Endothelial cell (in vitro differentiated cells): ENCODE measurements at places on chromosomes 7 and 10.

- peaks cover 20% of the 10 kb centered on the region for H3K36me3 ChIP-seq
- peaks cover 8% of the 10 kb centered on the region for H3K27me3 ChIP-seq
- peak overlapping the region; percentile 10 for H3K4me3 ChIP-seq
- no peak for DNase-seq
These were observed 27.7 kb downstream of the PPP2R2D start for GRCh38 chr10:131928248-131929095.

GRCh38 chr7:508461-509170, 11.0 kb downstream of the PDGFA start:
- H3K4me3 ChIP-seq: no peak overlapping the region
- H3K27ac ChIP-seq: no peak overlapping the region
- peaks cover 11% of the 10 kb centered on the region for H3K27me3 ChIP-seq
- DNase-seq: no peak
- no peaks in the 10 kb centered on the region for H3K4me1 ChIP-seq
- peaks cover 1% of the 10 kb centered on the region for H3K36me3 ChIP-seq

- H3K27me3 ChIP-seq: peaks cover 6% of the 10 kb centered on the region
- peak; percentile 65 for DNase-seq
- H3K36me3 ChIP-seq: no peaks in the 10 kb centered on the region
- H3K4me3 ChIP-seq: peak within 1 kb of the TSS; percentile 90
- peak within 1 kb of the TSS; percentile 24 for H3K27ac ChIP-seq
These were observed at the start of gene EPDR1 for GRCh38 chr7:37920305-37920848. TSS of gene EPDR1 (plus strand) at chr7:37920640. CDS start at chr7:37920940, 300 bp downstream.

DNA sequence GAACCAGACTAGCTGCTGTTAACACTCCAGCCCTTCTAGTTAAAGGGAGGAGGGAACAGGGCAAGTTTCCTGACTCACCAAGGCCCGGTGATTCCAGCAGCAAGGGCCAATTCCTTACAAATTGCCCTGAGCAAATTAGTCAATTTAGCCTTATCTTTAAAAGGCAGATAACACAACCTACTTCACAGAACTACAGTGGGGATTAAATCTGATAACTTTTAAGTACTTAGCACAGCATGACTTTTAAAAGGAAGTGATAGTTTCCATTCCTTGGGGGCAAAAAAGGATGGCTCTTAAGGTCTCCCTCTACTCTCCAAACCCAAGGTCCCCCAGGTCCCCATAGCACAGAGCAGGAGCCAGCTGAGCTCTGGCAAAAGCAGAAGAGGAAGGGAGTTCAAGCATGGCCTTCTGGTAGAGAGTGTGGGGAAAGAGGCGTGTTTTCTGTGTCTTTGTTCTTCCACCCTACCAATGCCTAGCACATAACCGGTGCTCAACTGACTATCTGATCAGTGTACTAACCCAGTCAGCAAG, 4.0 kb downstream of the CDCA7L start:
- no peak overlapping the region for H3K27ac ChIP-seq
- H3K36me3 ChIP-seq: peaks cover 10% of the 10 kb centered on the region
- H3K4me3 ChIP-seq: no peak overlapping the region
- H3K27me3 ChIP-seq: no peaks in the 10 kb centered on the region
- H3K4me1 ChIP-seq: peaks cover 7% of the 10 kb centered on the region
- DNase-seq: no peak

DNA sequence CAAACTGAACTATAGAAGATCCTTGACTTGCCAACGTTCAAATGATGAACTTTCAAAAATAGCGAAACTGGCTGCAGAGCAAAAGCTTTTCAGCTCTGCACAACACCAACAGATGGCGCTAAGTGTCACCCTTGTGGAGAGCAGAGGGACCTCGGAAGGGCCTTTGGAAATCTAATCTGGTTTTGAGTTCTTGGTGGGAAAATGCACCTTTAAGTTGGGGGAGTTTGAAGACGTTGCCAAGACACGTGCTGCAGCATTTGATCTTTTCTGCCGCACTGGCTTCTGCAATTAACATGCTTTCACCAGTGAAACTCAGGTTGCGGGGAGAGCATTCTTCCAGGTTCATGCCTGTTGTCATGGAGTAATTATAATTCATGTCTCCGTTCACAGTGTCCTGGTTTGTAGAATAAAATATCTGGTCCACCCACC, 26.3 kb upstream of the WDR11 start:
- no peaks in the 10 kb centered on the region for H3K4me1 ChIP-seq
- no peak overlapping the region for H3K27ac ChIP-seq
- no peak overlapping the region for H3K4me3 ChIP-seq
- peak; percentile 50 for DNase-seq

DNA sequence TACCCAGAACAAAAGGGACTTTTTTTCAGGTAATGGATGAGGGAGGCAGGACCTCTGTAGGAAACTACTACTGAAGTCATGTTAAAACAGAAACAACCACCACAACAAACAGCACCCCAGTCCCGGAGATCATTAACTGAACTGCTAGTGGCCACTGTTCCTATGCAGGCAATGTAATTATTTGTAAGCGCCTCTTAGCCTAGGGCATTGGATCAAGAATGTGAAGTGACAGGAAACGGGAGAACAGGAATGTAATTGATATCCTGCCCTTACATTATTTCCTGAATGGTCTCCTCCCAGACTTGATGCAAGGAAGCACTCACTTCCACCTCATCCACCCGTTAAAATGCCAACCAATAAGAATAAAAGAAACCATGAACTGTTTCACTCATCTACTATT, 16.7 kb upstream of the GAD2 start:
- no peak overlapping the region for H3K4me3 ChIP-seq
- H3K27me3 ChIP-seq: no peaks in the 10 kb centered on the region
- peaks cover 12% of the 10 kb centered on the region for H3K36me3 ChIP-seq
- no peak overlapping the region for H3K27ac ChIP-seq

DNA sequence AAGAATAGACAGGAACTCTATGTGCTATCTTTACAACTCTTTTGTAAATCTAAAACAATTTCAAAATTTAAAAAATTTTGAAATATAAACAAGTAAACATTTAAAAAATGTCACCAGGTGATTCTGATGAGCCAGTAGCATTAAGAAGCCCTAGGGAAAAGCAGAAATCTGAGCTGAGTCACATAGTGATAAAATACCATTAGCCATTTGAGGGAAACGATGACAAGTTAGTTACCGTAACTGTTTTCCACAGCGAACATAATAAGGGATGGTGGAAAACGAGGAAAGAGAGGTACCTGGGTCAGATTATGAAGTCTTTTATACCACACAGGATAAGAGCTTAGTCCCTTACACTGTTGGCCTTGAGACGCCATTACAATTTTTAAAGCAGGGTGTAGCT, 55.5 kb downstream of the PRR15 start:
- no peak overlapping the region for H3K27ac ChIP-seq
- no peaks in the 10 kb centered on the region for H3K36me3 ChIP-seq
- H3K4me1 ChIP-seq: no peaks in the 10 kb centered on the region
- DNase-seq: no peak
- peaks cover 1% of the 10 kb centered on the region for H3K27me3 ChIP-seq

DNA sequence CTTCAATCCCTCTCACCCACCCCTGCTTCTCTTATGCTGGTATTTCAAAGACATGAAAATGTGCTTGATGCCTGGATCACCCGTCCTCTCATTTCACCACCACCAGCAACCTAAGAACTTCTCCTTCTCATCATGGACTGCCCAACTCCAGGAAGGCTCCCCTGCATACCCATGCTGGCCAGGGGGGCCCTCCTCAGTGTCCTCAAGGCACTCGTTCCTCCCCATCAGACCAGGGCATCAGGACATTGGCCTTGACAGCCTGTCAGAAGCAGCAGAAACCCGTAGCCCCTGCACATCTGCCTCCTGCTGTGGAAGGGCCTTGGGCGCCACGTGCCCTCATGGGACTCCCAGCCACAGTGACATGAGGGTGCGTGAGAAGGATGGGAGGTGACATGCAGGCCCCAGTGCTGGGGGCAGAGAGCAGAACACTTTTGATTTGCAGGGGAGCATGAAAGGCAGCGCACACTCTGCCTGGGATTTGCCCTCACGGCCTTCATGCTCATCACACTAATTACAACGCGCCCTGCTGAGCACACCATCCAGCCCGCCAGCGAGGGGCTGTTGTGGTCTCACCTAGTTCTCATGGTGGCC, 1.9 kb upstream of the HSPA12A start:
- DNase-seq: no peak
- H3K4me1 ChIP-seq: peaks cover 6% of the 10 kb centered on the region
- H3K4me3 ChIP-seq: peak overlapping the region; percentile 22
- peaks cover 29% of the 10 kb centered on the region for H3K27me3 ChIP-seq
- H3K36me3 ChIP-seq: peaks cover 3% of the 10 kb centered on the region

- peaks cover 16% of the 10 kb centered on the region for H3K4me1 ChIP-seq
- H3K27ac ChIP-seq: peak overlapping the region; percentile 96
- no peaks in the 10 kb centered on the region for H3K36me3 ChIP-seq
- H3K4me3 ChIP-seq: peak overlapping the region; percentile 66
- no peaks in the 10 kb centered on the region for H3K27me3 ChIP-seq
These were observed 153.1 kb upstream of the MEOX2 start for GRCh38 chr7:15839416-15840100.

DNA sequence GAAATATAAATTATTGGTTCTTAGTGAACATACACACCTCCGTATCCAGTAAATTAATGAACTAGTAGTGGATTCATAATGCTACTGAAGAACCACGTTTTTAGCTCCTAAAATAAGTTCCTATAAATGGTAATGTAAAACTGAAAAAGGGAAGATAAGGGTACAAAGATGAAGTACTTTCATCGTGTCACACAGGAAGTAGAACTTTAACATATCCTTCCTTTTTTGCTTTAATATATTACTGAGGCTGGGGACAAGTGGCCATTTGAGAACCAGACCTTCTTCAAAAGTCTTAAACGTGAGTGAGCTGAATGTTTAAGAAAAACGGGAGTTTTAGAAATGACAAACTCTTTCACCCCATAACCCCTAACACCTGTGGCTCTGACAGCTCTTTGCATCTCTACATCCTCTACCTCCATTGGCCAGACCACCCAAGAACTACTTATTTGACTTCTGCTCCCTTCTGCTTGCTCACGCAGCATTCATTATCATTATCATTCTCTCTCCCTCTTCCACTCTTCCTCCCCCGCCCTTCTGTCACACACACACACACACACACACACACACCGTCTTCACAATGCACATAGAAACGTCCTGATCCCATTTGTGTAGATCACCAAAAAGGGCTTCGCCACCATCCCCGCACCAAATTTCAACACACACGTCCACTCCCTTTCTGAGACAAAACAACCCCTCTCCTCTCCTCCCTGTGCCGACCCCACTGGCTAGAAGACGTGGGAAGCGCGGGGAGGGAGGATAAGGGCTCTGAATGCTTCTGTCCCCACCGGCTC, 677 bp downstream of the SKAP2 start:
- peak overlapping the region; percentile 83 for H3K27ac ChIP-seq
- H3K4me3 ChIP-seq: peak overlapping the region; percentile 95
- H3K36me3 ChIP-seq: no peaks in the 10 kb centered on the region
- peak; percentile 4 for DNase-seq
- H3K27me3 ChIP-seq: peaks cover 2% of the 10 kb centered on the region

GRCh38 chr7:100380196-100380595, 6.9 kb downstream of the PILRA start:
- DNase-seq: no peak
- peaks cover 4% of the 10 kb centered on the region for H3K27me3 ChIP-seq
- H3K36me3 ChIP-seq: peaks cover 9% of the 10 kb centered on the region
- peak overlapping the region; percentile 11 for H3K27ac ChIP-seq

GRCh38 chr10:83522881-83523386, 616.4 kb upstream of the GHITM start:
- peaks cover 5% of the 10 kb centered on the region for H3K4me1 ChIP-seq
- H3K4me3 ChIP-seq: no peak overlapping the region
- no peaks in the 10 kb centered on the region for H3K36me3 ChIP-seq
- no peak overlapping the region for H3K27ac ChIP-seq
- DNase-seq: no peak
- H3K27me3 ChIP-seq: peaks cover 5% of the 10 kb centered on the region

- H3K27ac ChIP-seq: no peak overlapping the region
- peaks cover 3% of the 10 kb centered on the region for H3K36me3 ChIP-seq
- no peak for DNase-seq
- peaks cover 10% of the 10 kb centered on the region for H3K4me1 ChIP-seq
- peaks cover 3% of the 10 kb centered on the region for H3K27me3 ChIP-seq
These were observed 54.3 kb downstream of the CHN2 start for GRCh38 chr7:29248713-29249382.

DNA sequence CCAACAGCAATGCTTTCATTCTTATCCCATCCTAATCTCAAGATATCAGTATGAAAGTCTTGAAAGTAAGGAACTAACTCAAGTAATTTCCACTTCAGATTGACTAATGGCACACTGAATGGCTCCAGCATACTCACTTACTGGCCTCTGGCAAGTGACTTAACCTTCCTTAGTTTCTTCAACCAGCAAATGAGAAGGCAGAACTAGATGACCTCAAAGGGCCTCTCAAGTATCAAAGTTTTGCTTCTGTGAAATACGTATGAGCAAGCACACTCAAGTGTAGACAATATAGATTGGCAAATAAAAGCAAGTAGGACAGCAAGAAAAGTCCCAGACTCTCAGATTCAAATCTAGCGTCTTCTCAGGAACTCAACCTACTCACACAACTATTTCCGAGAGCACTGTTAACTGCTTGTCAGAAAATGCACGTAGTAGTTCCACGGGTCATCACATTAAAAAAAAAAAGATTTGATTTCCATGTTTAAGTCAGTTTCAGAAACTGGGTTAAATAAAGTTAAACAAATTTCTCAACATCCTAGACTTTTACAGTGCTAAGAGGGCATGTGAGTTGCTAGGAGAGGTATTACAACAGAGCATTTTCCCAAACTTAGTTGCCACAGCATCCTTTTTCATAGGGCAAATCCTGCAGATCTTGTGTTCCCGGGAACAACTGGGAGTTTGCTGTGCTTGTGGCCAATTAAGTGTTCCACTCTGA, 276.9 kb upstream of the KLF14 start:
- no peak for DNase-seq
- H3K4me3 ChIP-seq: no peak overlapping the region
- H3K27ac ChIP-seq: no peak overlapping the region
- no peaks in the 10 kb centered on the region for H3K36me3 ChIP-seq
- no peaks in the 10 kb centered on the region for H3K27me3 ChIP-seq

DNA sequence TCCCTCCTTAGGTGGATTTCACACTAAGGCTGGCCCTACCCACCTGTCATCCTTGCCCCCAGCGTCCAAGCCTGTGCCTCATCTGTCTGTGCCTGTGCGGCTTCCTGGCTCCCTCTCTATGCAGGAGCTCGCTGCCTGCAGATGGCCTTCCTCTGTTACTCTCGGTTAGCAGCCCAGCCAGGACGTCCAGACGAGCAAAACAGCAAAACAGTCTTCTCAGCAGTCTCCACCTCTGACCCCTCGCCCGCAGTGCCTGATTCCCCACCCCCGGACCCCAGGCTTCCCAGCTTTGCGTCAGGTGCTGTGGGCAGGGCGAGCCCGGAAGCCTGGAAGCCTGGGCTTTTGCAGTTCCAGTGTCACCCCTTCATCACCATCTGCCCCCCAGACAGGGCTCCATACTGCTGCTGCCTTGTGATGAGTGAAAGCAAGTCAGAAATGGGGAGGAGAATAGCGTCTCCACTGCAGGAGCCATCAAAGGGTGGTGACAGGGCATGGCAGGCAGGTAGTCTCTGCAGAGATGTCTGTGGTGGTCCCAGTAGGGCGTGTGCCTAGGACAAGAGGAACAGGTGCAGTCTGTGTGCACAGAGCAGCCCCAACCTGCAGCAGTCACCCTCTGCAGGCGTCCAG, 88.5 kb downstream of the ADCY1 start:
- DNase-seq: no peak
- H3K4me1 ChIP-seq: peaks cover 12% of the 10 kb centered on the region

GRCh38 chr7:3134745-3135144, 91.1 kb upstream of the CARD11 start:
- no peak overlapping the region for H3K4me3 ChIP-seq
- no peaks in the 10 kb centered on the region for H3K27me3 ChIP-seq
- no peaks in the 10 kb centered on the region for H3K4me1 ChIP-seq
- no peak for DNase-seq

GRCh38 chr10:108597657-108598319, 1325.5 kb downstream of the XPNPEP1 start:
- no peaks in the 10 kb centered on the region for H3K36me3 ChIP-seq
- no peak for DNase-seq
- no peaks in the 10 kb centered on the region for H3K27me3 ChIP-seq
- no peak overlapping the region for H3K27ac ChIP-seq
- H3K4me1 ChIP-seq: peaks cover 8% of the 10 kb centered on the region
